CD8-positive, alpha-beta T cell (primary cell): ENCODE measurements at places on chromosomes 4 and X.

GRCh38 chr4:21656832-21657231, 291.7 kb downstream of the KCNIP4 start:
- DNase-seq: no peak

- no peak for DNase-seq
Measured at GRCh38 chrX:148290041-148290440, 210.4 kb upstream of the AFF2 start.

- DNase-seq: no peak
Measured at GRCh38 chr4:94803181-94803580, 45.4 kb downstream of the BMPR1B start.

DNA sequence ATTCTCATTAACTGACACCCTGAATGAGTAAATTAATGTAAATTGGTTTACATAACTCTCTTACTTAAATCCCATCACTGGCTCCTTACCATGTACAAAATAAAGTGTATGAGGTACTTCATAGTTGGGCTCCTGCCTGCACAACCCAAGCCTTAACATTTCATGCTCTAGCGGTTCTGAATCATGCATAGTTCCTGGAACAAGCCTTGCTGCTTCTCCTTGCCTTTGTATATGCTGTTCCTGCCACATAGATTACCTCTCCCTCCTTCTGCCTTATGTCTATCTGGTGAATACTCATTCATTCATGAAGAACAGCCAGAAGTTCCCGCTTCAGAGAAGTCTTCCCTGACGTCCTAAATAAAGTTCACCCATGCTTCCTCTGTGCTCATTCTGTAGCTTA, 594.7 kb downstream of the SMARCA1 start:
- no peak for DNase-seq

DNA sequence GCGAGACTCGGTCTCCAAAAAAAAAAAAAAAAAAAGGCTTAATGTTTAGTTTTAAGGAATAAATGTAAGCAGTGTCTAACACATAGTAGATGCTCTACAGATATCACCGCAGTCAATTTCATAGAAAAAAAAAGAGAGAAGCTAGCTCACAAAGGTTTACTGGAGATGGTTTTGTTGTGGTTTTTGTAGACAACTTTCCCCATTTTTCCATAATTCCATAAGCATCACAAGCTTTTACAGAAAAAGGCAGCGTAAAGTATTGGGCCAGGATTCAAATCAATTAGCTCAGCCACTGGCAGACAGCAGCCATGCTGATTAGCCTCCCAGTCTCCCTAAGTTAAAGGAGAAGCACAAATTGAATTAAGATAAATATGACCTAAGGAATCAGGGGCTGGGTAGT, 1.5 kb downstream of the GRSF1 start:
- no peak for DNase-seq

DNA sequence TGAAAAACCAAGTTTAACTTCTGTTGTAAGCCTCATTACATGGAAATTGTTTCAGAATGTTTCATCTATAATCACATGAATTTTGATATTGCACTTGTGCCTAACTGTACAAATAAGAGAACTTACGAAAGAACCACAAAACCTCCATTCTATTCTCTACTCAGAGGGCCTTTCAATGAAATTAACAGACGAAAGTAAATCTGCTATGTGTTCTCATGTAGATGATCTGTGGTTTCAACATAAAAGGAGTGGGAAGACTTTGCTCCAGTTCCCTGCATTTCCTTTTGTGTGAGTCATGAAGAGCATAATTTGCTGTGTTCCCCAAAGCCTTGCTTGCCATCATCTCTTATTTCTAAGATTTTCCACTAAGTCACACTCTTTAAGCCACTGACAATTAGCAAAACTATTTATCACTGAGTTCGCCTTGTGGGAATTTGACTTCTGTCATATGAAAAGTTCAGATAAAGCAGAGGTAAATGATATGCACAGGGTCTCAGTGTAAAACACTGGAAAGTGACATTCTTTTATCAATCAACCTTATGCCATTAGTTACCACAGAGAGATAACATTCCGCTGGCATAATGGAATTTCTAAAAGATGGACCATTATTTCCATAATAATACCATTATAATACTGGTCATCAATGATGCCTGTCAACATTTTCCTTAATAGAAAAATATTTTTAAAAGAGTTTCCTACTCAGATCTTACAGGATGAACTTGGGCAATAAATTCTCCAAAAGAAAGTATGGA, 329.8 kb downstream of the NR3C2 start:
- no peak for DNase-seq

DNA sequence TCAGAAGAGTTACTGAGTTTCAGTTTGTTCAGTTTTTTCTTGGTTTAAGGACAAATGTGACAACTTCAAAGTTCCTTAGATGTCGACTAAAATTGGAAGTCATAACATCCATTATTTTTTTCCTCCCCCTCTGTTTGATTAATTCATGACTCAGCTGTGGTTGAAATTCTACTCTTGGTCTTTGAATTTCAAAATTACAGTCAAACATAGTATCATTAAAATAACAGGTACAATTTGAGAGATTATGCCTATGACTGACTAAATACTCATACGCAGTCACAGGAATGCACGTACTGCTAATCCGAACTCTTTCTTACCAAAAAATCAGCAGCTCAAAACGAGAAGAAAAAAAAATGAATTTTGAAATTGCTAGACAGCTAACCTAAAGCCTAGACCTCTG, 1434.8 kb downstream of the RAPGEF2 start:
- no peak for DNase-seq

DNA sequence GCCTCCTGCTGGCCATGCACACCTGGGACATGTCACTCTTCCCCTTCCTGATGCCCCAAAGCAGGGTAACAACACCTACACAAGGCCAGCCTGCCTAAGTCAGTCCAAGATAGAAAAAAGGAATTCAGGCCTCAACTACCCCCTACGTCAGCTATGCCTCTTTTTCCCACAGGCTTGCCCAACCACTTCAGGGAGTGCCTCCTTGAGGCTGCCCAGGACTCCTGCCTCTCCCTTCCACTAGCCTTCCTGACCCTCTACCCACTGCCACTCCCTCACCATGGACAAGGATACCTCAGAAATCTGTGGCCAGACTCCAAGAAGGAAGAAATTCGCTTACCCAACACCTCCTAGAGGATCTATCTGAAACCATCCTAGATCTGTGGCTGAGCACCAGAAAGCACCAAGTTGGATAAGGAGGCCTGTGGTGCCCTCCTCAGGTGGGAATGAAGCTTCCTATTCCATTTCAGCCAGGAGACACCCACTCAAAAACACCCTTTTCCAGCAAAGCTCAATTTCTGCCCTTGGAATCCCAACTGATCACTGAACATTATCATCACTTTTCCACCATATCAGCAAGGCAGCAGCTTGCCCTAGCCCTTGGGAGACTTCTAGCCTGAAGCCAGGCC, 1.8 kb downstream of the KDM5C start:
- DNase-seq: no peak

DNA sequence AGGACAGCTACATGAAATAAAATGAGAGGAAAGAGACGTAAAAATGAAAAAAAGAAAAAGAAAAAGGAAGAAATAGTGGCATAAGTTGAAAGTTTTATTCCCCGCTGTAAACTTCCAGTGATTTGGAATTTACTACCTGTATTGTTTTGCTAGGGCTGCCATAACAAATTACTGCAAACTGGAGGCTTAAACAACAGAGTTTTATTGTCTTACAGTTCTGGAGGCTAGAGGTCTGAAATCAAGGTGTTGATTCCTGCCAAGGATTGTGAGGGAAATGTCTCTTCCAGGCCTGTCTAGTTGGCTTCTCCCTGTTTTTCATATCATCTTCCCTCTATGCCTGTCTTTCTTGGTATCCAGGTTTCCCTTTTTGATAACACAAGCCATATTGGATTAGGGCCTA, 119.4 kb upstream of the PACRGL start:
- DNase-seq: no peak

DNA sequence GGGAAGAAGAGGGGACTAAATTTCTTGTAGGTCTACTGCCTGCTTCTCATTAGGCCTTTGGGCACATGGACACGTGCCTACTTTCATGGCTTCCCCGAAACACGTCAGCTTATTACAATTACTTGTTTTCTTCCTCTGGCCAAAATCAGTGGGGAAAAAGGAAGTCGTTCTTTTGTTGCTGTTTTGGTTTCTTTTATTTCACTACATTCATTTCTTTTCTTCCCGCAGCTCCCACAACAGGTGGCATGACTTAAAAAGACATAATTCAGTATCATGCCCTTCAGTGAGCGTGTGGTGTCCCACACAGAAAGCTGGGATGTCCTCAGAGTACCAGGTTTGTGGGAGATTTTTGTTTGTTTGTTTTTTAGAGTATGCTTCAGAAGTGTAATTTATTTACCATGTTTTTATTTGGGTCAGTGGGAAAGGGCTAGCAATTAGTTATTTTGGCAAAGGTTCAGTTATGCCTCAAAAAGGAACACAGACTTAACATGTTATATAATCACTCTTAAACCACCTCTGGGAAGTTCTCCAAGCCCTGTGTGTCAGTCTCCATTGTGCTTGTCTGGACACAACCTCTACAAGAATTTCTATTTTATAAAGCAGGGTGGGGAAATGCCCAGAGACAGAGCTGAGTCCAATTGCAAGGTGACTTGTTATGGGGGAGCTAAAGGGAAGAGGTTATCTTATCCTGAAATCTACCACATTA, 44.2 kb upstream of the SPRY1 start:
- no peak for DNase-seq

DNA sequence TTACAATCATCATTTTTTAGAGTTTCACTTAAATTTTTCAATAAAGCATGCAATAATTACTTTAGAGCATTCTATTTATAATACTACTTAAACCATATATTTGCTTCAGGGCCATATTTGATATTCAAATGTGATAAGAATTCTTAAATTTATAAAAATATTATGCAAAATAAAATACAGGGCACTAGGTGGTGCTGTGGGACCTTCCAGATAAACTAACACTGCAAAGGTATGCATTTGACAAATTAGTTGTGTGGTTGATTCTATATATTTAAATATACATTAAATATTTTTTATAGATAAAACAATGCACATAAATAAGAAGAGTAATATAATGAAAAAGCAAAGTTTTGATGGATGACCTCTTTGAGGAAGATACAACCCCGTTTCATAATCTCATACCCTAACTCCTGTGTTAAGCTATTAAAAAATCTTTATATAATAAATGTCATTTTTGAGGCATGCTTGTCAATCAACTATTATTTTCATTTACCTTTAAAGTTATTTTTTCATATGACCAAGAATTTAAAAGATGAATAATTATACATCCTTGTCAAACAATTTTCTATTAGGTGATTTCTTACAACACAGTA, 128.4 kb downstream of the REELD1 start:
- no peak for DNase-seq

DNA sequence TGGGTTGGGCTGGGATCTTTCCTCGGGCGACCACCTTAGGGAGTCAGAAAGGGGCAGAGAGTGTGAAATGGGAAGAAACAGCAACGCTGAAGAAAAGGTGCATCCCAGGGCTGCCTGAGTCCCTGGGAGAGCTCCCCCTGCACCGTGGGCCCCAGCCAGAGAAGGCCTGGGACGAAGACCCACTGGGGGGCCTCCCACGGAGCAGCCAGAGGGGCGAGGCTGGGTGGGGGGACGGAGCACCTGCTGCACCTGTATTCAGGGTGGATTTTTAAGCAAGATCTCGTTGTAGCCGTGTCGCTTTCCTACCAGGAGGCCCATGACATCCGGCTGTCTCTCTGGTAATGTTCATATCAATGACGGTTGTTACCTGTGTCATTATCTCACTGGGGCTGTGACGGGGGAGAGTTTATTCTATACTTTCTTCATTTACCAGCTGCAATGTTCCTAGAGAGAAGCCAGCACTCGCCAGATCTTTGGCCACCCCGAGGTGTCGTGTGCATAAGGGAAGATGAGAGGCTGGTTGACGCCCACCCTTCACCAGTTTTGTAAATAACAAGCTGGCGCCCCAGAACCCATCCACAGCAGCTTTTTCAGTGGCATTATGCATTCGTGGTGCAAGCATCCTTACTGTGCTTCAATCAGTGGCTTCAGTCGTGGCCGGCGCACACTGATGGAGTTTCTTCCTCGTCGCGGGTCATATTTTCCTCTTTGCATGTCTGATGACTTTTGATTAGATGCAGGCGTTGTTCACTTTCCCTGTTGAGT, 5.6 kb upstream of the PCGF3 start:
- DNase-seq: no peak

DNA sequence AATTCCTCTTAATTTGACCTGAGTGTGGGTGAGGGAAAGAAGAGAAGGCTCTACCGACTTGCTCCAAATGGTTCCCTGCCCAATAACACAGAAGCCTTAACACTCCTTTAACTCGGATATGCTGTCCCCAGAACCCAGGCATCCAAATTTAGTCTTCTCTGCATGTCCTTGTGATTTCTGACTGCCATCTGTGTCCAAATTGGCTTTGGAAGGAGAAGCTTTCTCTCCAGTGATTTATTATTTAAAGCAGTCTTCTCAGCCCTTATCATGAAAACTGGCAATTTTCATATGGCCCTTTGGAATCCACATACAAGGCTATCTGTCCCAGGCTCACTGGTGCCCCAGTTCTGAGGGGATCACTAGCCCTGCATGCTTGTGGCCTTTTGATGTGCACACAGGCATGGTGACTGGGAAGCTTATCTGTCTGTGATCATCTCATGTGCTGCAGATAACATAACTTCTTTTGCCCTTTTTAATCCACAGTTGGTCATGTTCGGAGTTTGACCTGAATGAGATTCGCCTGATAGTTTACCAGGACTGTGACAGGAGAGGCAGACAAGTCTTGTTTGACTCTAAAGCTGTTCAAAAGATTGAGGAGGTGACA, 56.7 kb downstream of the FNIP2 start:
- no peak for DNase-seq

GRCh38 chr4:2075171-2075986, 16.3 kb downstream of the NAT8L start:
- DNase-seq: no peak

- no peak for DNase-seq
Measured at GRCh38 chrX:130300010-130300282, 31.2 kb upstream of the ZNF280C start.

DNA sequence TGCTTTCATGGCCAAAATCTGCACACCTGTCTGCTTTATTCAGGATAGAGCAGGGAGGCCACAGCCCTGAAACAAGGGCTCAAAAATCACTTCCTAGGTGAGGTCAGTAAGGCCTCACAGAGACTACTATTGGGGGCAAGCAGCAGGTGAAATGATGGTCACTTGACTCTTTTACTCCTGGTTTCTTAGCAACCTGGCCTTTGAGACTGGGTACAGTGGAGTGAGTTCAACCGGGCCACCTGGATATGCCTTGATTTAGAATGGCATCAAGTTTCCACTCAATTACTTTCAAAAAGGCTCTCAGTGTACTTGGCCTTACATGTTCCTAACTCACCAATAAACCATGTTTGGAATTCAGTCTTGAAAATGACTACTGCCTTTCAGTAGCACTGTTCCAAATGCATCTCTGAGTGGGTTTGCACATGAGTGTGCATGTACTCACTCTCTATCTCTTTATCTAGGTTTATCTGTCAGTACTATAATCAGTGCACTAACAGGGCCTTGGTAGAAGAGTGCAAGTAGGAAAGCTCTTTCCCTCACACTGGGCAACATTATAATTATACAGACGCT, 388.2 kb downstream of the OPHN1 start:
- DNase-seq: no peak

DNA sequence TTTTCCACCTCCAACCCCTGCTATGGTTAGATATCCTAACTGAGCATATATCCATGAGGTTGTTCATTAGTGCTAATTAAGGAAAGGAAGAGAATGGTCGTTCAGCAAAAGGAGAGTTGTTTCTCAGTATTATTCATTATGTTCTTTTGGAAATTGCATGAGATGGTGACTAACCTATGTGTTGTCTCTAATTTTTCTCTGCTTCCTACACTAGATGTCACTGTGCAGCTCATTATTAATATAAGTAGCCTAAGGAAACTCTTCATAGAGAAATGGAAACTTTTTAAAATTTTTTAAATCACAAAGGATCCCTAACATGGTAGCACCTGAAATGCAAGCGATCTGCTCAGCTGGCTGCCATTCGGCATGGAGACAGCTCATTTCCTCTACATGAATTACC, 67.7 kb upstream of the FAM9A start:
- no peak for DNase-seq
